ENCODE measurements at places on chromosomes 3 and 15.

GRCh38 chr3:20352546-20353179 lies 166.7 kb upstream of the SGO1 start:
- no peak for DNase-seq

- no peak for DNase-seq
Measured at GRCh38 chr15:88644741-88645140, 5.9 kb downstream of the ISG20 start.

- DNase-seq, result no peak
Measured at GRCh38 chr3:15796771-15797641, 773 bp downstream of the ANKRD28 start.

DNA sequence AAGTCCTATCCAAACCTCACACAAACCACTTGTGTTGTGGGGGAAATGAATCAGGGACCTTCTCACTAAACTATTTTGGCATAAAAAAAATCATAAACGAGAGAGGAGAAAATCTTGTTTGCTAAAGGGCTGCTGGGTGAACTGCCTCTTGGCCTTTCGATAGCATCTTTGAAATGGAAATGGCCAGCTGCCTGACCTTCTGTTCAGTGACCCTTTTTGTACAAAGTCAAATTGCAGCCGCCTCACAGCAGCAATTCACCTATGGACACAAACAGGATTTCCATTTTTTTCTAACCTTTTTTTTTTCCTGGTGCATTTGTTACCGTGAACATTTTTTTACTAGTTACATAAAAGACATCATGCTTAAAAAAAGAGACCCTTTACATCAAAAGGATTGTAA lies 89.0 kb upstream of the ONECUT1 start:
- no peak for DNase-seq

GRCh38 chr15:92907229-92907628 lies 7.1 kb downstream of the CHD2 start:
- no peak for DNase-seq

DNA sequence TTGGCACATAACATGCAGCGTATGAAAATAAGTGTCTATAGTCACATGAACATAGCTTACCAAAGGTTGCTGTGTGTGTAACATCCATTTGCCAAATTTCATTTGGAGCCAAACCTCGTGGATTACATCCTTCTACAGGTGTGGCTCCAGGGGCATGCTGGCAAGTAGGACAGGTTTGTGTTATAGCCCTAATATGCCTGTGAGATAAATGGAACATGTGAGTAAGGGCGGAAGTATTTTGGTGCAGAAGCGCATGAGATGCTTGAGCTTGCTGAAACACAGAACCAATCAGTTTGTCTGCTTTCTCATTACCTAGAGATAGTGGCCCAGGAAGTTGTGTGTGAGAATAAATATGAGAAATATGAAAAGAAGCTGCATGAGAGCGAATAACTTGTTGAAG lies 21.8 kb upstream of the XCR1 start:
- DNase-seq, result no peak

GRCh38 chr3:55461896-55462295 lies 25.2 kb downstream of the WNT5A start:
- no peak for DNase-seq

GRCh38 chr3:133167340-133168024 lies 129.3 kb downstream of the TMEM108 start:
- no peak for DNase-seq

DNA sequence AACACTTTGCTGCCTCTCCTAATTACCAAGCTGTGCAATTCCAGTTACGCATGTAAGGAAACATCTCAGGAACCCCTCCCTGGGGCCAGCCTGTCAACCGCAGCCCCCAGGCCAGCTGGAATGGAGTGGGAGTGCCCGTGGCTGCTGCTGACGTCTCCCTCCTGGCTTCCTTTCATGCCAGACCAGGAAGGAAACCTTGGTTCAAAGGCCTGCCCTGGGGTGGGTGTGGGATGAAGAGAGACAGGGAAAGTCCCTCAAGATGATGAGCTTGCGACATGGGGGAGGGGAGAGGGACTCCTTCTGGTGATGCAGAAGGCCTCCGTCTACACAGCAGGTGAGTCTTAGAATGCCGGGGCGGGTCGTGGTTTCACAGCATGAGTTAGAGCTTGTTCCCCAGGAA lies 11.4 kb upstream of the CYP11A1 start:
- DNase-seq, result peak; percentile 86
